ENCODE measurements at places on chromosomes 5 and 9.

DNA sequence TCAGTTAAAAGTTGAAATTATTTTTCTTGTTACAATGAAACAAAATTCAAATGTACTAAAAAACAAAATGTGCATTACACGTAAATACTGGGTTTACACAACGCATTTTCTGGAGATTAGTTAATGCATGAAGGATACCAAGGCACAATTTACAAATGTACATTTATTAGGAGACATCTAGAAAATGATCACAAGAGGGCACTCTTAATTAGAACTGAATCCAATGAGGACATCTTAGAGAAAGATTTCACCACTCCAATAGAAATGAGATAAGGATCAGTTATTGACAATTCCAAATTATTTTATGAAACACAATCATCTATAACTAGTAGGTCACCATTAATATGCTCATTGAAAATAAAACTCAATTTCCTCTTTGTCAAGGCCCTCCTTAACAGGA lies 36.6 kb upstream of the CDH12 start:
- no peak for DNase-seq

DNA sequence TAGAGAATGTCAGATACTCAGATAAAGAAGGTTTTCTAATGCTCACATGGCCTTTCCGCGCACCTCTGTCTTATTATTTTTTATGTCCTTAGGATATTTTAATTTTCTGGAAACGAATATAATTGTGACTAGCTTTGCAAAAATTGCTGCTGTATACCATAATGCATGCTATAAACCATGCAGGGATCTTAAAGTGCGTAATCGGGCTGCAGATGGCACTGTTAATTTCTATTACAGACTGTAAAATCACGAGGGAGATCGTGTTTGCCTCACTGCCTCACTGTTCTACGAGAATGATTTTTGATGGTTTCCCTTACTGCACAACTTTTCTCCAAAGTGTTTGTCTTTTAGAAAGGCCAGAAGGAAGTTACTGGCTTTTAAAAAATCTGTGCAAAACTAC lies 356.1 kb downstream of the TUSC1 start:
- no peak for DNase-seq

DNA sequence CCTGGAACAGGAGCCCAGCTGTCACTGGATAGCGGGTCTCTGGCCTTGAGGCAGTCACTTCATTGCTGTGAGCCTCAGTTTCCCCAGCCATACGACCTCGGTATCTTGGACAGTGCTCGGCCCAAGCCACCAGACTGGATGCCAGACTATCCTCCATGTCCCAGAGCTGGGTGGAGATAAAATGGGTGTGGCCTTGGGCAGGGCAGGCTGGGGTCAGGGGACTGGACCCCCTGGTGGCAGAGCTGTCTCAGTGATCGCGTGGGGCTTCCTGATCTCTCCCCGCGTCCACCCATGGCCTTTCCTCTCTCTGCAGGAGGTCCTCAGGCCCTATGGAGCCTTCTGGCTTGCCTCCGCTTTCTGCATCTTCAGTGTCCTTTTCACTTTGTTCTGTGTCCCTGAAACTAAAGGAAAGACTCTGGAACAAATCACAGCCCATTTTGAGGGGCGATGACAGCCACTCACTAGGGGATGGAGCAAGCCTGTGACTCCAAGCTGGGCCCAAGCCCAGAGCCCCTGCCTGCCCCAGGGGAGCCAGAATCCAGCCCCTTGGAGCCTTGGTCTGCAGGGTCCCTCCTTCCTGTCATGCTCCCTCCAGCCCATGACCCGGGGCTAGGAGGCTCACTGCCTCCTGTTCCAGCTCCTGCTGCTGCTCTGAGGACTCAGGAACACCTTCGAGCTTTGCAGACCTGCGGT lies 10.0 kb downstream of the SLC2A8 start:
- DNase-seq: no peak

DNA sequence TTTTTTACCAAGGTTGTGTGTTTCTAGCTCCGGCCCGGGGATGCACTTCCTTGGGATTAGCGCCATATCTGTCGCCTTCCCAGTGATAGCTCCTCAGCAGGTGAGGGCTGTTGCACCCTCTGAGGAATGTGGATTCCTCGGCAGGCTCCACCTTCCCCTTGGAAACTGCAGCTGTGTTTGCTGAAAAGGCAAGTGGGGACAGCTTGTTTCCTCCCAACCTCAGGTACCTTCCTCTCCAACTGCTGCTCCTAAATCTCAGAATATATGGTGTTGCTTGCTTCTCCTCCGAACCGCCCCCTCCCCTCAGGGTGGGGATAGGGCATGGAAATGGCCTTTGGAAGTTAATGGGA lies 1.3 kb downstream of the SLC1A1 start:
- DNase-seq: peak; percentile 44

GRCh38 chr5:82290908-82291307 lies 12.8 kb upstream of the RPS23 start:
- DNase-seq: no peak

DNA sequence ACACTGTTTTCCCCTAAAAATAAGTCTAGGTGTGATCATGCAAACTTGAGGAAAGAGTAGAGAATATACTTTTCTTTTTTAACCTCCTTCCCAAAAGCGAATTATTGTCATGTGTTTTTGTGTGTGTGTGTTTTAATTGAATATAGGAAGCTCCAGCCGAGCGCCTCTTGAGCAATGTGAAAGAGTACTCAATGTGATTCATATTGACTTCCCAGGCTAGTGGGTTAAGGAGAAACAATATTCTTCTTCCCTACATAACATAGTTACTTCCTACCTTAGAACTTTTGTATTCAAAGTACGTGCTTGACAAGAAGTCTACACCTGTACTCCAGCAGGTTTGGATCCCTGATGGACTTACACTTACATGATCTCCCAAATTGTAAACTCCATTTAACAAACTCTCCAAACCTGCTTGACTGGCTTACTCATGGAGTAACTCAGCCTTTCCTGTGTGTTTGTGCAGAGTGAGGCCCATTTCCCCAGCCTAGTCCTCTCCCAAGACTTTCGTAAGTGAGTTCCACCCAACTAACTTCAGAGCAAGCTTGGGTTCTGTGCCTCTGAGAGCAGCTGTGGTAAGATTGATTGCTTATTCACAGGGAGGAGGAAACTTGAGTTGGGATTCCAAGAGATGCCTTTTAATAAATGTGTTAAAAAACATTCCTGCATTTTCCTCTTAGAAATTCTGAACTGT lies 9.3 kb downstream of the SLC28A3 start:
- no peak for DNase-seq

DNA sequence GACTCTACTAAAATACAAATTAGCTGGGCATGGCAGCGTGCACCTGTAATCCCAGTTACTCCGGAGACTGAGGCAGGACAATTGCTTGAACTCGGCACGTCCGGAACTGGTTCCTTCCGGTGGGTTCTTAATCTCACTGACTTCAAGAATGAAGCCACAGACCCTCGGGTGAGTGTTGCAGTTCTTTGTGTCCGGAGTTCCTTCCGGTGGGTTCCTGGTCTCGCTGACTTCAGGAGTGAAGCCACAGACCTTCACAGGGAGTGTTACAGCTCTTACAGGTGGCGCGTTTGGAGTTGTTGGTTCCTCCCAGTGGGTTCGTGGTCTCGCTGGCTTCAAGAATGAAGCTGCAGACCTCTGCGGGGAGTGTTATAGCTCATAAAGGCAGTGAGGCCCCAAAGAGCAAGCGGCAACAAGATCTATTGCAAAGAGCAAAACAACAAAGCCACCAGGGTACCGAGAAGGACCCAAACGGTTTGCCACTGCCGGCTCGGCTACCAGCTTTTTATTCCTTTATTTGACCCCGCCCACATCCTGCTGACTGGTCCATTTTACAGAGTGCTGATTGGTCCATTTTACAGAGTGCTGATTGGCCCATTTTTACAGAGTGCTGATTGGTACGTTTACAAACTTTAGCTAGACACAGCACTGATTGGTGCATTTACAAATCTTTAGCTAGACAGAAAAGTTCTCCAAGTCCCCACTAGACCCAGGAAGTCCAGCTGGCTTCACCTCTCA lies 28.6 kb upstream of the SLC6A19 start:
- no peak for DNase-seq

DNA sequence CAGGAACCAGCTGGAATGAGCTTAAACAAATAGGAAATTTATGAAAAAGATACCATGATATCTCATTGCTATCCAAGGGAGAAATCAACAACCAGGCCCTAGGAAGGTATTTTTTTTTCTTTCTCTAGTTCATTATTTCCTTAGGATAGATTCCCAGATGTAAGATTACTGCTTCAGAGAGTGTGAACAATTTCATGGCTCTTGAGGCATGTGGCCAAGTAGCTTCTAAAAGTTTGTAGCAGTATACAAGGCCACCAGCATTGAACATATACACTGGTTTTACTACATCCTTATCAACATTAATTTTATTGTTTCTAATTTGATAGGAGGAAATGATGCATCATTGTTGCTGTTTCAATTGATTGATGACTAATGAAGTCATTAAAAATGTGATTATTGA lies 201.2 kb downstream of the SREK1 start:
- DNase-seq: no peak

DNA sequence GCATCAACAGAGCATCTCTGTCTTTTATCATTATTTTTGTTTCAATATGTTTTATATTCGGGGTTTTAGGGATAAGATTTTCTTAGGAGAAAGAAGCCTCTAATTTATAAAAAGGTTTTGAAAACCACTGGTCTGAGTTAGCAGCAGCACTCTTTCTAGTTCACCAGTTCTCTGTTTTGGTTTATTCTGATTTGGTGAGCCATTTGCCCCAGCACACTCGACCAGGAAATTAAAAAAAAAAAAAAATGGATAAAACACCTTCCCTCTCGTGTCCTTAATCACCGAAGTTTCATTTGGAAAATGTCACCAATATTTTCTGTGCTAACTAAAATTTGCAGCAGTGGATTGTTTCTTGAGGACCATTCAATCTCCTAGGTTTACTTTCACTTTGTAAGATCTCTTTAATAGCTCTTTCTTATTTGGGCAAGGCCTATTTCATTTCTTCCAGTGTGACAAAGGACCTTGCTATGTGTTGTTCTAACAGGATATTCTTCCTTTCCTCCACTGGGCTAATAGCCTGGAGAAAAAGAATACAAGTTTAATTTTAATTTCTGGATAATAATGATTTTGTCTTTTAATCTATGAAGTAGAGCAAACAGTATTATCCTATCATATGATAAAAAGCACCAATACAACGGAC lies 57.8 kb upstream of the ANXA1 start:
- DNase-seq: no peak

DNA sequence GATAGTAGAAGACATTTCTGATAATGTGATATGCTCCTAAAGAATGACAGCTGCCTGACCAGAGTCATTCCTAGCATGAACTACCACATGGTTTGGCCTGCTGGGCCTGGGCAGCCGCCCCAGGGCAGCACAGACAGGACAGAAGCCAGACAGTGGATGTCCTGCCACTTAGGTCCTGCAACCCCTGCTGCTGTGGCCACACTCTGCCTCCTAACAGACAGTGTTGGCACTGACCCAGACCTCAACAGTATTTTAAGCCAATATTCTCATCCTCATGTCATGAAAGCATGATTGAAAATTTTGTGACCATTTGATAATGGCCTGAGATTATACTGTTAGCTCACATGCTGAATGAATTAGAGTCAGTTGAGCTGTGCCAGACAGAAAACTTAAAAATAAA lies 15.8 kb downstream of the CENPP start:
- DNase-seq: no peak

DNA sequence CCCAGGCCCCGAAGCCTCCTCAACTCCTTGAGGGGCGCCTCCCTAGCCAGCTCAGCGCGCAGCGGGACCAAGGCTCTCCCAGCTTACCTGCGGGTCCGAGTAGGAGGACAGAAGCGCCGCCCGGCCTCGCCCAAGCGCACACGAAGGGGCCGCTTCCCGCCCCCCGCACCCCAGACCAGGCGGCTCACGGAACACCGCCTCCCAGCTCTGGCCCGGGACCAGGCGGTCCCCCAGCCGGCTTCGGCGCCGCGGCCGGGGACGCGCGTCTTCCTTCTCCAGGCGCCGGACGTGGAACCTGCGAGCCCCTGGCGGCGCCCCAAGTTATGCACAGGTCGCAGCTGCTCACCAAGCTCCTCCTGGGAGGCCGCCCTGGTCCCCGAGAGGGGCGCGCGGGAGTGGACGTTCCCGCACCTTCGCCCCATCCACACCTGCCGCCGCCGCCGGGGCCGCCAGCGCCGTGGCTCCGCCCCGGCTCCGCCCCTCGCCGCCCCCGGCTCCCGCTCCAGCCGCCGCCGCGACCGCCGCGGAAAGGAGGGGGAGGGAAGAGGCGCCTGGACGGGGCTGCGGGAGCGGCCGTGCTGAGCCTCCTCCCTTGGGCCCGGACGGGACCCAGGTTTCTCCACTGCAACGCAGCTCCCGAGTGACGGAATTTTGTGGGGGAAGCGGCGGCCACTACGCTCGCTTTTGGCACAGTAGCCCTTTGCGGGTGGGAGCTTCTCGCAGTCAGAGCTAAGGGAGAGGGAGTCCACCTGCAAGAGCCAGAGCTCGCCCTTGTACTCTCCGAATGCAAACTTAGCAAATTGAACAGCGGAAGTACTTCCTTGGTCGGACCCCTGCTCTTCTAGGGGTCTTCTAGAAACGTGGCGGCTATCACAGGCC lies 77.5 kb upstream of the IFNE start:
- DNase-seq: peak; percentile 85

DNA sequence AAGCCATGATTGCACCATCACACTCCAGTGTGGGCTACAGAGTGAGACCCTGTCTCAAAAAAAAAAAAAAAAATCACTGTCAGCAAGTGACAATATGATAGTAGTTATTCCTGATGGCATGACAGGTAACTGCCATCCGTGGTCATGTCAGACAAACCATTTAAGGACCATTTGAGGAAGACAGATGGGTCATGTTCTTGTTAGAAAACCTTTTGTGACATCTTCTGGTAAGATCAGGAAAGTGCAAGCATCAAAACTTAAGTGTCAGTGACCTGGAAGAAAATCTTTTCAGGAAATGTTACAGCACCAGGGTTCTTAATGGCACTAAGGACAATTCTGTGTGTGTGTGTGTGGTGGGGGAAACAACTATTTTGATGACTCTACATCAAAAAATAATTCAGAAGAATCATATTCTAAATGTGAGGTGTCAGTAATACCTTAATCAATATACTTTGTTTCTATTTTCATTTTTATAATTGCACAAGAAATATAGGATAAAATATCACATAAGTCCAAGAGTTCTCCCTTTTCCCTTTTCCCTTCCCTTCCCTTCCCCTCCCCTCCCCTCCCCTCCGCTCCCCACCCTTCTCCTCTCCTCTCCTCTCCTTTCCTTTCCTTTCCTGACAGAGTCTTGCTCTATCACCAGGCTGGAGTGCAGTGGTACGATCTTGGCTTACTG lies 17.8 kb downstream of the SLC38A9 start:
- DNase-seq: peak; percentile 42

- DNase-seq: no peak
Measured at GRCh38 chr9:34565856-34566255, 23.7 kb downstream of the CNTFR start.

GRCh38 chr9:15421532-15421931 lies 1.1 kb upstream of the SNAPC3 start:
- no peak for DNase-seq
